A549 treated with Mapracorat at 1 μM for 4 hours (cell line): ENCODE measurements at places on chromosomes 3 and 15. TPM values are rescaled to one million over a fixed set of nuclear protein-coding genes. Genes with fewer than 3 reads are reported as not detected.

Gene GPR171
- total RNA-seq: not detected in 5 replicates

Gene CLSTN2
- 0.02 to 0.08 TPM (median 0.04 TPM) in 5 replicates for total RNA-seq

Gene ZDHHC23
- 3.0 to 3.9 TPM (median 3.5 TPM) in 5 replicates for total RNA-seq

Gene BMF
- total RNA-seq: 0.97 to 1.5 TPM (median 1.1 TPM) in 5 replicates

Gene FEZF2
- total RNA-seq: not detected in 5 replicates

Gene TOMM70
- total RNA-seq: 43.8 to 49.1 TPM (median 47.9 TPM) in 5 replicates

Gene EXOSC7
- total RNA-seq: 42.2 to 52.6 TPM (median 46.8 TPM) in 5 replicates

Gene SLC6A11
- 0.03 to 0.14 TPM (median 0.08 TPM) in 5 replicates for total RNA-seq

Gene DNAJA4
- total RNA-seq: not detected in 5 replicates

Gene GNAT1
- total RNA-seq: 0.05 to 0.31 TPM in 2 of 5 replicates, not detected in the others

Gene DISP2
- total RNA-seq: 0.64 to 2.6 TPM (median 1.0 TPM) in 5 replicates

Gene TNNC1
- 0.99 to 1.5 TPM (median 1.4 TPM) in 5 replicates for total RNA-seq

Gene ENTPD3
- total RNA-seq: 0.05 TPM in 1 of 5 replicates, not detected in the others

Gene SLC2A2
- total RNA-seq: not detected in 5 replicates

Gene TNFSF10
- 0.08 to 0.15 TPM (median 0.14 TPM) in 3 of 5 replicates, not detected in the others for total RNA-seq

Gene CCR9
- total RNA-seq: not detected in 5 replicates

Gene TMEM207
- not detected in 5 replicates for total RNA-seq

Gene THRB
- total RNA-seq: 0.97 to 1.7 TPM (median 1.0 TPM) in 5 replicates

Gene P2RY14
- not detected in 5 replicates for total RNA-seq

Gene CCDC32
- 11.9 to 17.7 TPM (median 15.5 TPM) in 5 replicates for total RNA-seq

Gene B3GALNT1
- 0.08 to 0.27 TPM (median 0.22 TPM) in 5 replicates for total RNA-seq

Gene IMPG2
- total RNA-seq: 0.01 to 0.02 TPM (median 0.02 TPM) in 3 of 5 replicates, not detected in the others

Gene PYGO1
- total RNA-seq: 5.9 to 8.4 TPM (median 6.7 TPM) in 5 replicates

Gene ULK4
- 4.4 to 8.7 TPM (median 6.1 TPM) in 5 replicates for total RNA-seq

Gene SLC24A5
- not detected in 5 replicates for total RNA-seq

Gene ARHGEF3
- total RNA-seq: 7.2 to 9.5 TPM (median 7.8 TPM) in 5 replicates

Gene SST
- total RNA-seq: not detected in 5 replicates

Gene ERICH6
- total RNA-seq: not detected in 5 replicates

Gene GOLGA8F
- 0.04 TPM in 1 of 5 replicates, not detected in the others for total RNA-seq

Gene GPR149
- total RNA-seq: not detected in 5 replicates

Gene TTC23
- total RNA-seq: 8.7 to 11.6 TPM (median 9.9 TPM) in 5 replicates

Gene ASB14
- not detected in 5 replicates for total RNA-seq

Gene DPPA2
- total RNA-seq: not detected in 5 replicates

Gene SH2D7
- not detected in 5 replicates for total RNA-seq

Gene TM4SF18
- 33.6 to 37.3 TPM (median 34.3 TPM) in 5 replicates for total RNA-seq

Gene C15orf62
- 0.07 TPM in 3 of 5 replicates, not detected in the others for total RNA-seq

Gene KLHL40
- total RNA-seq: not detected in 5 replicates

Gene DUOX1
- not detected in 5 replicates for total RNA-seq

Gene TP63
- 0.10 to 0.48 TPM (median 0.27 TPM) in 5 replicates for total RNA-seq

Gene MTFMT
- total RNA-seq: 22.3 to 28.2 TPM (median 26.6 TPM) in 5 replicates

Gene TRH
- not detected in 5 replicates for total RNA-seq

Gene CILP
- total RNA-seq: 0.11 to 0.24 TPM (median 0.17 TPM) in 5 replicates

Gene PIERCE2
- total RNA-seq: 3.9 to 5.0 TPM (median 4.2 TPM) in 5 replicates

Gene NGLY1
- 17.7 to 21.0 TPM (median 18.8 TPM) in 5 replicates for total RNA-seq

Gene TPRG1
- total RNA-seq: 0.07 to 0.33 TPM (median 0.12 TPM) in 5 replicates

Gene NEK10
- 0.56 to 1.1 TPM (median 0.74 TPM) in 5 replicates for total RNA-seq

Gene CRABP1
- 1.2 to 2.2 TPM (median 1.7 TPM) in 5 replicates for total RNA-seq

Gene LDHAL6B
- not detected in 5 replicates for total RNA-seq

Gene TOPBP1
- total RNA-seq: 19.3 to 24.9 TPM (median 23.5 TPM) in 5 replicates

Gene ABI3BP
- total RNA-seq: 1.3 to 2.1 TPM (median 1.7 TPM) in 5 replicates

Gene C3orf62
- total RNA-seq: 1.5 to 2.5 TPM (median 1.8 TPM) in 5 replicates

Gene MUC20
- total RNA-seq: 0.38 to 1.3 TPM (median 0.54 TPM) in 5 replicates

Gene ADAMTS17
- 0.12 to 0.27 TPM (median 0.24 TPM) in 4 of 5 replicates, not detected in the other for total RNA-seq

Gene SOX14
- not detected in 5 replicates for total RNA-seq

Gene SLC12A6
- total RNA-seq: 4.3 to 6.5 TPM (median 6.3 TPM) in 5 replicates
